Right ventricle myocardium inferior (tissue), 1 donor: ENCODE measurements at places on chromosomes 12 and 14.

DNA sequence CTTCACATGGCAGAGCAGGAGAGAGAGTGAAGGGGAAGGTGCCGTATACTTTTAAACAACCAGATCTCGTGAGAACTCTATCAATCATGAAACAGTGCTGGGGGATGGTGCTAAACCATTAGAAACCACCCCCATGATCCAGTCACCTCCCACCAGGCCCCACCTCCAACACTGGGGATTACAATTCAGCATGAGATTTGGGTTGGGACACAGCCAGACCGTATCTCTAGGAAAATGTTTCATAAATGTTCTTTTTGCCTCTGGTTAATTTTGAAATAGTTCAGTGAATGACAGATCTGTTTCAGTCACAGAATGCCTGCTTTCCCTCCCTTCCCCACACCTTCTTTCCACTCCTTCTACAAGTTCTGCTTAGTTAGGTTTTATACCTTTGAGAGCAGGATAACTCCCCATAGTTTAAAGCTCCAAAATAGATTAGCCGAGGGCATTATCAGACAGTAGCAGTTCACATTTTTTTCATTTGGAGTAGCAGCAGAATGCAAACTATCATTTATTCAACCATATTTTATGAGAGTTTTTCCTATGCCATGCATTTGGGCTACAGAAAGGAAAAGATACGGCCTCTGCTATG lies 27.1 kb downstream of the PELI2 start:
- DNase-seq, result no peak

DNA sequence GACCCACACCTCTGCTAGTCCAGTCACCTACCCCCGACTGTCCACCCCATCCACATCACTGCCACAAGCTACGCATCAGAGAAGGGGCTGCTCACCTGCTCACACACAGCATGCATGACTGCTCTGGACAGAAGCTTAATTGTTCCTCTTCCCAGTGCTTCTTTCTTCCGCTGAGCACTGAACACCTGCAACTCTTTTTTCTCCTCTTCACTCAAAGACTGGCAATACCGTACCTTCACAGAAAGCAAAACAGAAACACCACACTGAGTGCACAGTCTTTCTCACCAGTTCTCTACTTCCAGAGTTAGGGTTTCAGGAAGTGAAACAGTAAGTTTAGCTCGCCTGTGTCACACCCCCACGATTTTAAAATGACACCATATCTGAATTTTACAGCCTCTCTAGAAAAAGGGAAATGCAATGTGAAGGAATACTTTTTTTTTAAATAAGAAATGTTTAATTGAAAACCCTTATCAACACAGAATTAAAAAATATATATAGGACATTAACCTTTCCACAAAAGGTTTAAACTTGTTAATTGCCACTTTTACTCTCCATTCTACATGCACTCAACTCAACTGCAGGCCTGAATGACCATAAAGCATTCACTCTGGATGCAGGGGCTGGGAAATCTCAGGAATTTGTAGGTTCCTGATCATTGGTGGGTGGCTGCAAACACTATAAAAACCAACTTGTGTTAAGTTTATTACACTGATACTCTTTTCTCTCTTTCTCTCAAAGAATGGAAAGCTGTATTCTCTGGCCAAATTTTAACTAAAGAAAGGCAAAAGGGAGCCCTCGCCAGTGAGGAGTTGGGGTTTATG lies 120.0 kb downstream of the PRICKLE1 start:
- DNase-seq, result no peak

DNA sequence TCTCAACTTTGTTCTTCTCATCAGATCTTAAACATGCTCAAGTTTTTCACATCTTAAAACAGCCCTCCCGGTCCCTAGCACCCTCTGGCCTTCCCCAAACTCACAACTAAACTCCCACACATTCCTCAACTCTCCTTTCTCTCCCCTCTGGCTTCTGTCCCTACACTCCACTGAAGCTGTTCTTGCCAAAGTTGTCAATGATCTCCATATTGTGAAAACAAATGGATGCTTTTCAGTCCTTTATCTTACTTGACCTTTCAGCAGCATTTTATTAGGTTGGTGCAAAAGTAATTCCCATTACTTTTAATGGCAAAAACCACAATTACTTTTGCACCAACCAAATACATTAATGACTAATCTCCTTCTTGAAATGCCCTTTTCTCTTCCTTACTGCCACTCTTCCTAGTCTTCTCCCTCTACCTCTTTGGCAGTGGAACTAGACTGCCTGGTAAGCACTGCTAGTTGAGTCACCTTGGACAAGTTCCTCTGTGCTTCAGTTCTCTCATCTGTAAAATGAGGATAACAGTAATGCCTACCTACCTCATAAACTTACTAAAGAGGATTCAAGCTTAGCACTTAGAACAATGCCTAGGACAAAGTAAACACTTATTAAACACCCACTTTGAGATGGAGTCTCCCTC lies 16.0 kb downstream of the CERS5 start:
- no peak for DNase-seq

DNA sequence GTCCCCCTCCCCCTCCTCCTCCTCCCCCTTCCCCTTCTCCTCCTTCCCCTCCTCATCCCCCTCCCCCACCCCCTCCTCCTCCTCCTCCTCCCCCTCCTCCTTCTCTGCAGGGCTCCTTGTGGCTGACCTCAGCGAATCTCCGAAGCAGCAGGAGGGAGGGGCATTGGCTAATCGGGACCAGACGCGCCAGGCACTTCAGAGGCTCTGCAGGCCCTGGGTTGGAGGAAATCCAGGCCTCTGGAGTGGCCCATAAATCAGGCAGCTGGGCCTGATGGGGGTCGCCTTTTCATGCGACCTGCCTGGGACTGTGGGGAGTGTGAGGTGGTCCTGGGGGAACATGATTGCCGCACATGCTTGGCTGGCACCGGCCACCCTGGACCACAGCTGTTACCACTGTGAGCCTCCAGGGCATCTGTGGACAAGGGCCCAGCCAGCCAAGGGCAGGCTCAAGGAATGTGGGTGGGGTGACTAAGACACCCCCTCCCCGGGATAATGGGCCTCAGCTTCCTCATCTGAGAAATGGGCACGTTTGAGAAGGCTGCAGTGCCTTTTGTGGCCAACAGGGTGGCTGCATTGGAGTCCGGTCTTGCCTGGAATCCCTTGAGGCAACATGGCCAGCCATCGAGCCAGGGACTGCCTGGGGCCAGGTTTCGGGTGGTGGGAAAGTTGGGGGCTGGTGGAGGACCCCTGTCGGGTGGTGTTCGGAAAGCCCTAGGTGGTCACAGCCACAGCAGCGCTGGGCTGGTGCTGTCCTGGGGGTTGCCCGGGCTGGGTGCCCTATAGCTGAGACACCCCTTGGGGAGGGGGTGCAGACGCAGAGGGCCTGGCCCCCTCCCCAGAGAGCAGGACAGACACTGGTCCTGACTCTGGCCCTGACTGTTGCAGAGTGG lies 12.0 kb downstream of the KIF26A start:
- DNase-seq, result peak; percentile 44

DNA sequence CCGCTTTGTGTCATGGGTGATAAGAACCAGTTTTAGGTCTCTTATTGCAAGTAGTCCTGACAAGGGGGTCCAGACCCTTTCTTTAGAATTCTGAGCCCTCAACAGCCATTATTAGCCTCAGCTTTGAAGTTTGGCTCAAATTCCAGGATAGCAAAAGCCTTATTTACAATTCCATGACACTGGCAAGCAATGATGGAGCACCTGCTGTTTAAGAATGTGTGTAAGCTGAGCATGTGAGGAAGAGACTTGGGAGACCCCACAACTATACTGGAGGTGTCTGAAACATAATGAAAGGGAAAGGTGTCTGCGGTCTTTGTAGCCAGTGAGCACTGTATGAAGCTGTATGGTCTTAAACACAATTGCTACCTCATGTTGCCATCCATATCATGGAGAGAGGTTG lies 119.8 kb downstream of the TBX5 start:
- DNase-seq, result no peak

- no peak for DNase-seq
These were observed 49.7 kb upstream of the OVCH1 start for GRCh38 chr12:29547151-29547632.

GRCh38 chr14:69818758-69819191 lies 21.7 kb upstream of the SLC10A1 start:
- no peak for DNase-seq

DNA sequence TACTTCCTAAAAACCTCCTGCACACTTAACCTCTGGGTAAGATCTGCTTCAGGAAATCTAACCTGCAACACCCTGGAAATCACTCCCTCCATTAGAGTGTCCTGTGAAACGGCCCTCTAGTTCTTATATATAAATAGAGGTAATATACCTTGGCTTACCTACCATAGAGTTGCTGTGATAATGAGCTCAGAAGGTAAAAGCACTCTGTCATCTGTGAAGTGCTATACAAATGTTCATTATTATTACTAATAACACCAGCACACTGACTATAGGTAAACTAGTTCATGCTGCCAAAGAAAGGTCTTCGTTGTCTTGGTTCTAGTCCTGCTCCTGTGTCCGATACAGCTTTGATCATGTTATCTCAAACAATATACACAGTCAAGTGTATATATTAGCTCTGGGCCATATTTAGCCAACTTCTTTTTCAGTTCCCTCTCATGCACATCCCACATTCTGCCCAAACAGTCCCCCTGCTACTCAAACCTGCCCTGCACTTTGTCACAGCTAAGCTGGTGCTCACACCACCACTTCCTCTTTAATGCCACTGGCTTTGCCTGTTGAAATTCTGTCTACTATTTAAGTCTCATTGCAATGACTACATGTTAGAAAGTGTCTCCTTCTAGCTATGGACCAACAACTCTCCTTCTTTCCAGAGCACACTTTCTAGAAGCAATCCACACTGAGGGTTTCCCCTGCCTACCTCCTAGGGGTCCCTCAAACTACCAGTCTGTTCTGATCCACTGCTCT lies 5.1 kb downstream of the E2F7 start:
- no peak for DNase-seq

GRCh38 chr12:95445884-95446505 lies 28.0 kb upstream of the METAP2 start:
- DNase-seq, result no peak

DNA sequence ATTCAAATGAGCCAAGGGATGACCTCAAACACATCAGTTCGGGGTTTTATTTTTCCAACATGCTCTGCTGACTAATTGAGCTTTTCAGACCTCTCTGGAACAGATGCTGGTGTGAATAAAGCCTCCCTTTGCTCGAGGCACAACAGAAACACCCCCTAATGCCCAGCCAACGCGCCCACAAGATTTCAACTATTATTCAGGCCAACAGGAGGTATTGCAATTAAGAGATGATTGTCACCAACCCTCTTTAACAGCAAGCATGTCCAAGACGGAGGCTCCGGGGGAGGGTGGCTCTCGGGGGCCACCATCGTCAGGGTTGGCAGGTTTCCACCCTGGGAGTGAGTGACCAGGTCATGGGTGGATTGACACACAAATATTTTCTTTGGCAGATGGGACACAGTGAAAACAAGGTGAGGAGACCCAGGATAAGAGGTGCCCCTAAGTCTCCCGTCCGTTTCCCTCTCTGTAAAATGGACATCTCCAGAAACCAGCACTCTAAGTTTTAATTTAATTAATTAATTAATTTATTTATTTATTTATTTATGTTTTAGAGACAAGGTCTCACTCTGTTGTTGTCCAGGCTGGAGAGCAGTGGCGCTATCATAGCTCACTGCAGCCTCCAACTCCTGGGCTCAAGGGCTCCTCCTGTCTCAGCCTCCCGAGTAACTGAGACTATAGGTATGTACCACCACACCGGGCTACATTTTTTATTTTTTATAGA lies 56.1 kb downstream of the MAP1LC3B2 start:
- DNase-seq, result no peak

GRCh38 chr12:2982361-2982760 lies 23.2 kb downstream of the TEAD4 start:
- DNase-seq, result no peak

GRCh38 chr12:30613119-30613830 lies 82.4 kb downstream of the IPO8 start:
- DNase-seq, result no peak

DNA sequence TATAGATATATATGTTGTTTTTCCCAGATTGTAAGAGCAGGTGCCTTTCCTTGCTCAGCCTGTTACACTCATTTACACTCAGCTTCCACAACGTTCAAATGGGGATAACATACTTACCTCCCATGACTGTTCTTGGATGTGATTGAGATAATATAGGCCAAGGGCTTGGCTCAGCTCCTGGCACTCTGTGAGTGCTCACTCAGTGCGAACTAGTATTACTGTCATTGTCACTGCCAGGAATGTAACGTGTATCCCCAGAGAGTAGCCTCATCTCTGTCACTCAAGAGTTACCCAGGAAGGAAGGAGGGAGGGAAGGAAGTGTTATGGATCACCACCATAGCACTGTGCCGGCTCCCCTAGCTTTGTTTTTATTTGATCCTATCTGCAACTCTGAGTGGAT lies 307.9 kb downstream of the PDZRN4 start:
- DNase-seq, result no peak

GRCh38 chr12:6432991-6433390 lies 11.8 kb upstream of the CD27 start:
- no peak for DNase-seq

DNA sequence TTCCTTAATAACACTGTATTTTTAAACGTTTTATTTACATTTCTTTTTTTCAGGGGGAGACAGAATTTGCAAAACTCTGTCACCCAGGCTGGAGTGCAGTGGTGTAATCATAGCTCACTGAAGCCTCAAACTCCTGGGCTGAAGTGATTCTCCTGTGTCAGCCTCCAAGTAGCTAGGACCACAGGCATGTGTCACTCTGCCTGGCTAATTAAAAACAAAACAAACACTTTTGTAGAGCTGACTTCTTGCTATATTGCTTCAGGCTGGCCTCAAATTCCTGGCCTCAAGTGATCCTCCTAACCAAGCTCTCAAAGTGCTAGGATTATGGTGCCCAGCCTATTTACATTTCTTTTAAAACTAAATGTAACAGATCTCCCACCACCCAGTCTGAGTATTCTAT lies 12.7 kb downstream of the CPSF6 start:
- no peak for DNase-seq

- no peak for DNase-seq
These were observed 7.5 kb downstream of the KLRF2 start for GRCh38 chr12:9888665-9889273.
